ENCODE measurements at places on chromosomes 1 and 21. TPM values are rescaled to one million over a fixed set of nuclear protein-coding genes. Genes with fewer than 3 reads are reported as not detected.

The CASZ1 gene
- total RNA-seq = 9.2 TPM

GRCh38 chr1:101284021-101284420 is 47.2 kb downstream of the S1PR1 start:
- DNase-seq = no peak

DNA sequence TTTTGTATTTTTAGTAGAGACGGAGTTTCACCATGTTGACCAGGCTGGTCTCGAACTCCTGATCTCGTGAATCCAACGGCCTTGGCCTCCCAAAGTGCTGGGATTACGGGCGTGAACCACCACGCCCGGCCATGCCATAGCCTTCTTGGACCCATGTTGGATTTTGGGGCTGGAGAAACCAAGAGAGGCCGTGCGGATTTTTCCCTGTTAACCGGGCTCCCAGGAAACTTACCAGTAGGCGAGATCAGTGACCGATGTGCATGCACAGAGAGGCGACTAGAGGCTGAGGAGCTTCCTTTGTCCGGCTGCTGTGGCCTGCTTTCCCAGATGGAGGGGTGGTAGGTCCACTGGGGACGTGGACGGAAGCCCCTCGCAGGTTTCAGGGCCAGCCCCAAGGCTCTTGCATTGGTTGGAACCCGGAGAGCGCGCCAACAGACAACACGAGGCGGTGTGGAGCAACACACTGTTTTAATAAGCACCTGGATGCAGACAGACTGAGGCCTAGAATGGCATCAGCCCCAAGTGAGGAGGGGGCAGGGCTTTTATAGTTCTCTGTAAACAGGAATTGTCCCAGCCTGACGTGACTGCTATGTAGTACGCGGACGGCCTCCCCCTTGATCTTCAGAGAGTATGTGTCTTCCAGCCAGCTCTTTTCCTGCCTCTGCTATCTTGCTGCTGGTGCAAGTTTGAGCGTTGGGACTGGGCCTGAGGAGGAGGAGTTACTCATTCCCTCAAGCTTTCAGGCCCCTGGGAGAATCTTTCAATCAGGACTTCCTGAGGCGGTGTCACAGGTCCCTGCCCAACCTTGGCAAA is at the start of gene ERVH48-1:
Gene ERVH48-1 (minus strand): TSS at position 517 of the 813 bp plus-strand sequence. CDS start 6,624 bp downstream, outside the sequence.
- DNase-seq = no peak

- no peak for DNase-seq
Measured at GRCh38 chr1:186286615-186287315, 88.3 kb downstream of the TPR start.

Measured in bronchial epithelial cell (primary cell).